T-helper 1 cell (primary cell): ENCODE measurements at places on chromosomes 6 and 20.

DNA sequence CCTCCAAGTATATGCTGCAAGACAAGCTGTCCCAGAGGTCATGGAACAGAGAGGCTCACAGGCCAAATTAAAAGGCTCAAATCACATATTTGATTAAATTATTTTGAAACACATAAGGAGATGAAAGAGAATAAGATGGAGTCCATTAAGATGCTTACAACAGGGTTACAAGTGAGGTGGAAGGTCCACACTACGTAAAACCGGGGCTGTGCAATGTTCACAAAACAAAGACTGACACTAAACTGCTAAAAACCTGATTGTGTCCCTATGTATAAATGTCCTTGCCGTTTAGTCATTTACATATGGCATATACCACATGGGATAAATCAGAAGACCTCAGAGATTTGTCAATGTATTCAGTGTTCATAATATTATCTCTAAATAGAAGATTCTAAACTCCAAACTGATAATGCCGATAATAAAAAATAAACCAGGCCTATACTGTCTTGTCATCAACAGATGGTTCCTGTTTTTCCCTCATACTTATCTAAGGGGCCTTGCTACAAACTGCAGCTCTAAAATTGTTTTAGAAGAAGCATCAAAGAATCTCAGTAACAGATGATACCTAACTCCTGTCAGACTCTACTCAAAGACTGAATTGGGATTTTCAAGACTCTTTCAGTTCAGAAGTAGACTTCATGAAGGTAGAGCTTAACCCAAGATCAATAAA is 51.8 kb upstream of the RIPOR2 start:
- no peak for DNase-seq

DNA sequence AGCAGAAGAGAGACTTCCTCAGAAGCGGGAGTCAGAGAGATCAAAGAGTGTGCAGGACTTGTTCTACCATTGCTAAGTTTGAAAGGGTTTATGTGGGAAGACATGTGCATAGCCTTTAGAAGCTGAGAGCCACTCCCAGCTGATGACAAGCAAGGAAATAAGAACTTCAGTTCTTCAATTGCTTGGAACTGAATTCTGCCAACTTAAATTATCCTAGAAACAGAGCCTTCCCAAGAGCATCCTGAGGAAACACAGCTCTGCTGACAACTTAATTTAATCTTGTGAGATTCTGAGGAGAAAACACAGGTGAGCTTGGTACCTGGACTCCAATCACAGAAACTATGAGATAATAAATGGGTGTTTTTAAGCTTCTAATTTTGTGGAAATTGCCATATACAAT is 150.6 kb upstream of the OGFRL1 start:
- DNase-seq = no peak

DNA sequence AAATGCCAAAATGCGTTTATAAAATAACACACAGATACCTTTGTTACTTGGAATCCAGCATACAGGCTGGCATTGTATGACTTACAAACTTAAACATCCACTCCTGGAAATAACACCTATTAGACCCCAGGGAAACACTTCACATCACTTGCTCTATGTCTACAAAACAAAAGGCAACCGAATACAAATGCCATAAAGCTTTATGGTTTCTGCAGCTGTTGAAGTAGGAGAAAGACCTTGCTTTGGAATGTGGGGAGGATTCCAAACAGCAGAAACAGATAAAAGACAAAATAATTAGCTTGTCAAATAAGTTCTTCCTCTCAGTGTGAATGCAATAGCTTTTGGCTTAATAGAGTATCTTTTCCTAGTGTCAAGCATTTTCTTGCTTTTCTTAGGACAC is 9.8 kb upstream of the AMD1 start:
- no peak for DNase-seq

DNA sequence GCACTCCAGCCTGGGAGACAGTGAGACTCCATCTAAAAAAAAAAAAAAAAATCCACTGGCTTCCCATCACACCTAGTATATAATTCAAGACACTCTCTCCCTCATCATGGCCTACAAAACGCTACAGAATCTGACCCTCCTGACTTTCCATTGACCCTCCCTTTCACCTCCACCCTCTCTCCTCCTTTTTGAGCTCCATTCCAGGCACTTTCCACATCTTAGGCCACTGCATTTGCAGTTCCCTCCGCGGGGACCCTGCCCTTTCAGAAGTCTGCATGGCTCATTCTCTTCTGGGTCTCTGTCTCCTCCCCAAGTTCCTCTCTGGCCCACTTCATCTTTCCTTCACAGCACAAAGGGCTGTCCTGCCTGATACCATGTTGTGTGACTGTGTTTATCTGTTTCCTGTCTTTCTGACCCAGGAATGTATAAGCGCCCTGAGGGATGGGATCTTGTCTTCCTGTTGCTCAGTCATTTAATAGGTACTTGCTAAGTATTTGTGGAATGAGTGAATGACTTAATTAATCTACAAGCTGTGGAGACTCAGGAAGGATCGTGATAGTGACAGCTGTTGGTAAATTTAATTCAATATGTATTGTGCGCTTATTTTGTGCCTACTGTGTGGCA is 35.2 kb downstream of the NCR2 start:
- no peak for DNase-seq
